ENCODE measurements at places on chromosomes 16 and 17.
A peak's percentile ranks its signal among the peaks of the same experiment; 100 is the strongest.

- DNase-seq = no peak
Observed at GRCh38 chr17:4018446-4018845, 54.2 kb upstream of the ATP2A3 start.

- DNase-seq = no peak
Observed at GRCh38 chr16:85062323-85062722, 34.7 kb downstream of the KIAA0513 start.

DNA sequence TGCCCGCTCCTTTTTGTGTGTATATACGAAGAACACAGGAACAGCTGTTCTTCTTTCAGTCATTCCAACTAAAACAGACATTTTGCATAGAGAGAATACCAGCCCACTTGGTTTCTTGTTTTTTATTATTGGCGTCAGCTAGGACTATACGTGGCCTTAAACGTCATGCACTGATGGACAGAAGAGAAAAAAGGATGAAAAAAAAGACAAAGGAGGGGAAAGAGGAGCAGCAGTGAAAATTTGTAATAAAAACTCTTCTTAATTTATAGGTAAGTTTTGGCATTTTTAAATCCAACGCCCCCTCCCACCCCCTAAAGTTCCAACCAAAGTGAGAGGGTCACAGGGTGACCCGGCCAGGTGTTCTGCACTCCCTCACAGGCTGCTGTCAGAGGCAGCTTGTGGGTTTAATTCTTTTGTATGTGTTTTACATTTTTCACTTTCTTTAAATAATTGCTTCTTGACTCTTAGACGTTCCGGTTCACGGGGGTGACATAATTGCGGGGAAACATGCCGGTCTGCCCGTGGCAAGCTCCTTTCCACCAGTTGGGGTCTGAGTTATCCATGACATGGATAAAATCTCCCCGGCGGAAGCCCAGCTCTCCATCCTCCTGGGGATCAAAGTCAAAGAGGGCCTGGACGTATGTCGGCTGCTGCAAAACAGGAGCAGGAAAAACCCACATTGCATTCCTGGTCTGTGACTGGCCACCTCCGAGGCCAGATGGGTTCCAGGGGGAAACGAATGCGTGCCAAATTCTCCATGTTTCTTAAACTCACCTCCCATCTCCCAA is 30.9 kb upstream of the SLC25A19 start:
- no peak for DNase-seq

DNA sequence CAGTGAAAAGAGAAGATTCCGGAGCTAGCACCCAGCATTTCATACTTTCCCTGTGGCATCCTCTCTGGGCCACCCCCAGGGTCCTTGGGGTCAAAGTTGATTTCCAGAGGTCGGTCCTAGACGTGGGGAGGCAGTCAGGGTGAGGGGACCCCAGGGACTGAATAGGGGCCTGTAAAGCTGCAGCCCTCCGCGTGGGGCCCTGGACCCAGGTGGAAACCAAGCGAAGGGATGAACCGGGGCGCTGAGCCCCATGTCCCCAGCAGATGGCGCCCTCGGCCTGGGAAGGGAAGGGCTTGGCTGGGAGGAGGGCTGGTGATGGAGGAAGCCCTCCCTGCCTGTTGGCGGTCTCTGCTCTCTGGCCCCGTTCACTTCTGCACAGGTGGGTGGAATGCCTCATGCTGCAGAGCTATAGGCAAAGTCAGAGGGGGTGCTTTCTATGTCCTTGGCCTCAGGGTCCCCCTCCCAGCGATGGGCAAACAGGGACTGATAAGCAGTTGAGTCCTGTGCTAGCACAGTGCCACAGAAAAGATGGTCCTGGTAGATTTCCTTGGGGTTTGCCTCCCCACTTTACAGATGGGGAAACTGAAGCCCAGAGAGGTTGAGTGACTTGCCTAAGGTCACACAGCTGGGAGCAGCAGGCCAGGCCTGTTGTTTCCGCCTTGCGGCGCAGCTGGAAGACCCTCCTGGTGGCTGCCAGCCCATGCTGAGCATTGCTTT is 163.4 kb upstream of the CIBAR2 start:
- DNase-seq = peak; percentile 54

- DNase-seq = no peak
Observed at GRCh38 chr16:69486724-69487123, 62.3 kb downstream of the CYB5B start.

DNA sequence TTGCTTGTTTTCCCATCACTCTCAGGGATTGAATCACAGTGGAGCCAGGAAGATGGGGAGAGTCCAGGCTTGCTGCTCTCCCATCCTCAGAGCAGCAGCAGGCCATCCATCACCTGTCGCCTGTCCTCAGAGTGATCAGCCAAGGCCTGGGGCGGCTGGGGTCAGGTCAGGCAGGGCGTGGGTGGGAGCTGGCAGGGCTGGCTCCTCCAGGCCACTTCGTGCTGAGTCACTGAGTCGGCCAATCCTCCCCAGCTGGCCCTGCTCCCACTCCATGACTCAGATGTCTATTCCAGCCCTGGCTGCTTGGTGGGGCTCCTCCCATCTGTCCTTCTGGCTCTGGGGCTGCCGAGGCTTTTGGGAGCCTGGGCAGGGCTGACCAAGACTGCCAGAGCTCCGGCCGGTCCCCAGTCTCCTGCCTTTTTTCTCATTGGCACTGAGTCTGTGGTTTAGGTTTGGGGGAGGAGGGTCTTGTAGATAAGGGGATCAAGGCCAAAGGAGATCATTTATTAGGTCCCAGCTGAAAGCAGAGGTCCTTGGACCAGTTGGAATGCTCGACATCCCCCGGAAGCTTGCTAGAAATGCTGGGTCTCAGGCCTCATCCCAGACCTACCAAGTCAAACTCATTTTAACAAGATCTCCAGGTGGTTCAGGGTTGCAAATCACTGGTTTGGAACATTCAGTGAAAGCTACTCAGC is 72.7 kb downstream of the ABCC1 start:
- DNase-seq = no peak

DNA sequence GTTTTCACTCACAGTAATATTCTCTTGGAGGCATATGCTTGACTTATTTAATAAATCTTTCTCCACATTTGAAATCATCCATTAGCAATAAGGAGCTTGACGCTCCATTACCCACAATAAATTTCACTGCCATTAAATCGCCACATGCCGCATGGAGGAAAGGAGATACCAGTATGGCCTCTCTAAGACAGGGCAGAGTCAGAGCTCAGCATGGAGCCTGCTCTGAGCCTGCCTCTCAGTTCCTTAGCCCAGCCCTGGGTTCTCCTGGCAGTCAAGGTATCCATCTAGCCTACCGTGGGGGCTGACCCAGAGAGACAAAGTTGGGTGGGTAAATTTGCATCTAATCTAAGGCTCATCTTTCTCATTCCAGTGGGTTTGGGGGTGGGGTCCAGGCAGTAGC is 80.3 kb upstream of the CES5A start:
- no peak for DNase-seq

DNA sequence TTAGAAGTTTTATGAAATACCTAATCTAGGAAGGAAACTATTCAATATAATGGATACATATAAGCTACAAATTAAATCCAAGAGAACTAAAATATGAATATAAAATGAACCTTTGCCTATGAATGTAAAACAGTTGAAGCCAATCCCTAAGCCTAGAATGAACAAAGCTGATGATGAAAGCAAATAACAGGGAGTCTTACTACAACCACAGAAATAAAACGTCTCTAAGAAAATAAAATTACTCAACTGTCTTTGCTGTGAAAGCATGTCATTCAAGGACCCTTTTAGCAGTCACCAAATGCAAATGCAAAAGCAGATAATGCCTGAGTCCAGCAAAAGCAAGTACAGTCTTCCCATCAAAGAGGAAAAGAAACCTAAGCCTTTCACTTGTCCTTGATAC is 23.0 kb downstream of the FAM222B start:
- no peak for DNase-seq

GRCh38 chr17:44071772-44072171 is 1.2 kb downstream of the G6PC3 start:
- DNase-seq = no peak

DNA sequence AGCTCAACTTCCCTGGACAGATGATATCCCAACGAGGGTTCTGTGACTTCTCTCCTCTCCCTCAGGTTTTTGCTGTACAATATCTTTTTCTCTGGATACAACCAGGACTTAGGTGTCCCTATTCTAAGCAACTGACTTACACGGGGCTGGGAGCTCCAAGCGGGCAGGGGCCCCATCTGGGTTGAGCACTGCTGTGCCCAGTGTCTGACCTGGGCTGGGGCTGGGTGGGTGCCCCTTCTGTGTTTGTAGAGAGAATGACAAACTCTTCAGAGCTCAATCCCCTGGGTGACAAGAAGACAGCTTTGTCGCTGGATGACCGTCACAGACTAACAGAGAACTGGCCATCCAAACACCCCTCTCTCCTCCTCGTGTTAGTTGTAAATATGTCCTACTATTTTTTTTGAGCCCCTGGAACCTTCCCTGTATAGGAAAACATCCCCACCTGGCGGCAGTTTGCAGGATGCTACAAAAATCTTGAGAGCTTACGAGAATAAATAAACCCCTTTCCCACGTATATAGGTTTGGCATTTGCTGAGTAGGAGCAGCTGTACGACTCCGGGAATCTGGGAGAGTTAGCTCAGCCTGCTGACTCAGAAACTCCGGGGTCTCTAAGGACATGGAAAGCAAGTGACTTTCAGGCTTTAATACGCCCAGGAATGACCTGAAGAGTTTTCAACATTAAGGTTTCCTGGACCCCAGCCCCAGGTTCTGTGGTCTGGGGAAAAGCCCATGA is 23.7 kb upstream of the RCVRN start:
- no peak for DNase-seq

- no peak for DNase-seq
Observed at GRCh38 chr17:33057564-33057963, 65.9 kb downstream of the SPACA3 start.

DNA sequence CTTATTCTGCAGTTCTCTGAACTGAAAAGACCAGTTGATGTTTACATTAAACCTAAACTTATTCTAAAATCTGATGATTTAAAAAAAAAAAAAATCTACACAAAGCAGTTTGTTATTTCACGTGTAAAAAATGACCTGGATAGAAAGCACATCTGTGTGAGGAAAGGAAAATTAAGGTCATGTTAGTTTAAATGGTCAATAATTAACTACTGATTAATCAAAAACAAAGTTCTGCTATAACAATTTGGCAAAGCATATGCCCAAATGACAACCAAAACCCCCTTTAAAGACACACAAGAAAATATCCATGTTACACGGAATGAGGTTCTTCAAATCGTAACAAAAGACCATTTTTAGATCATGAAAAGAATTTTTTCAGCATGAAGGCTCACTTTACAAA is 30.4 kb downstream of the CACNG1 start:
- DNase-seq = no peak

- DNase-seq = no peak
Observed at GRCh38 chr17:82006468-82007227, 16.0 kb downstream of the CENPX start.

DNA sequence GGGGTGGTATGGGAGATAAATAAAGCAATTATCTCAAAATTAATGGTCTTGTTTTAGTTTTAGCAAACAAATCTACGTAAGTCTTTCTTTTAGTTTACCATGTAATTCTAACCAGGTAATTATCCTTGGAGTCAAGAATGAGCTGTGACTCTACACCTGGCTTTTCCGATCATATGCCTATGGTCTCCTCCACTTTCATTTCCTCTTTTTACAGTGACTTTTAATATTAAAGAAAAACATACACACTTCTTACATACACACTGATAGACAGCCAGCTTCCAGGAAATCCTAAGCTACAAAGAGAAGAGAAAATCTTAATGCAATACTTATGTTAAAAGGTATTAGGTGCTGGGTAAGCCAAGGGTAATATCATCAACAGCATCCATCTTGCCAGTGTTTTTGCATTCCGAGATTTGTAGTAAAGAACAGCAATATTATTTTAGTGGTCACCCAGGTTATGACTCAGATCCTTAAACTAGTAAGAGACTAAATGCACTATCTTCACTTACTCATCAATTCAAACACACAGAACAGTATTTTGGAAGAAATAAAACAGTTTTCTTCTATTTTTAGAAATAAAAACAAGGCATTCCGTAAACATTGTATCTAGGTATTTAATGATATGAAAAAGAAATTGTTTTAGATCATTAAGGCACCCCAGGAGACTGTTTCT is 4.4 kb upstream of the IRX5 start:
- DNase-seq = no peak
